Esophagus (tissue), 2 donors: ENCODE measurements at places on chromosomes 4 and X. TPM values are rescaled to one million over a fixed set of nuclear protein-coding genes. Genes with fewer than 3 reads are reported as not detected.

Gene NMU
- 138 TPM for polyA plus RNA-seq

Gene CT83
- polyA plus RNA-seq: not detected

Gene DMP1
- polyA plus RNA-seq: not detected

Gene TKTL1
- polyA plus RNA-seq: not detected

Gene SHROOM3
- polyA plus RNA-seq: 14.2 TPM

Gene SCRG1
- 0.24 TPM for polyA plus RNA-seq

Gene SYNPO2
- polyA plus RNA-seq: 46.9 TPM

Gene TMPRSS11E
- polyA plus RNA-seq: 227 TPM

Gene NUP62CL
- polyA plus RNA-seq: 0.94 TPM

Gene MAGEA4
- not detected for polyA plus RNA-seq

Gene SSX3
- not detected for polyA plus RNA-seq
